ENCODE measurements at places on chromosomes 5 and 9.
A peak's percentile ranks its signal among the peaks of the same experiment; 100 is the strongest.

GRCh38 chr5:95697781-95698681 lies 15.2 kb upstream of the SPATA9 start:
- no peak for DNase-seq

DNA sequence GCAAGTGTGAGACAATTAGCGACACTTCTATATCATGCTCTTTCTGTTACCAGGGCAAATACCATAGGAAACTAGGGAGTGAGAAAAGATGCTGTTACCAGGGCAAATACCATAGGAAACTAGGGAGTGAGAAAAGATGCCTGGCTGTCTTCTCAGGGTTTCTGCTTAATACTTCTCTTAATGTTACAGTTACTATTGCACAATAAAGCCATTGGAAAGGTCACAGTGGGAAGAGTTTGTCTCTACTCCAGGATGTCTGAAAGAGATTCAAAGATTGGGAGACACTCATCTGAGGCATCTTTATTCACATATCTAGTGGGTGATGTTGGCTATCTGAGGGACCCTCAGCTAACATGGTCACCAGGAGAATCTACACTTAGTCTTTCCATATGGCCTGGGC lies 431.7 kb upstream of the POU5F2 start:
- DNase-seq, result no peak

GRCh38 chr9:126354887-126355770 lies 28.5 kb downstream of the MVB12B start:
- no peak for DNase-seq

DNA sequence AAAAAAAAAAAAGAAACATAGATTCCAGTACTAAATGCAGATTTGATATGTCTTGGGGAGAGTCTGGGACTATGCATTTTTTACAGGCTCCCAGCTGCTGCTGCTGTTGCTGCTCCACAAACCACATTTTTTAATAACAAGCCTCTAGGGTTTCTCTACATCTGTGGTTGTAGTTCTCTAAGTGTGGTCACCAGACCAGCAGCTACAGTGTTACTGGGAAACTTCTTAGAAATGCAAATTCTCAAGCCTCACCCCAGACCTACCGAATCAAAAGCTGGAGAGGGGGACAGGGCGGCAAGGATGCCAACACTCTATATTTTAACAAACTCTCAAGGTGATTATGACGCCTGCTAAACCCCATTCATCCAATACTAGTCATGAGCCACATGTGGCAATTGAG lies 293.4 kb upstream of the PTGER4 start:
- no peak for DNase-seq

- no peak for DNase-seq
These were observed 13.9 kb upstream of the PRXL2C start for GRCh38 chr9:96668868-96669534.

GRCh38 chr5:9188956-9189355 lies 356.9 kb downstream of the SEMA5A start:
- no peak for DNase-seq

DNA sequence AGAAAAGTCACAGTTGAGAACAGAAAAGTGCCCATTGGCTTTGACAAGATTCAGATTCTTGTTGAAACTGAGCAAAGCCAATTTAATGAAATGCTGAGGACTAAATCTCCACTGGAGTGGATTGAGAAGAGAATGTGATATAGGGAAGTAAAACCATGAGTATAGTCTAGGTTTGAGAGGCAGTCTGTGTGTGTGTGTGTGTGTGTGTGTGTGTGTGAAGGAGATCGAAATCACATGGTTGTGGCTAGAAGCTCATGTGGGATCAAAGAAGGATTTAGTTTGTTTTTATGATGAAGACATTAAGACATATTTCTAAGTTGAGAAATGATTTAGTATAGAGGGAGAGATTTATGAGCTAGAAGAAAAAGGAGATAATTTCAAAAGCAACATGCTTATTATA lies 275.7 kb upstream of the DAB2 start:
- DNase-seq, result no peak

GRCh38 chr5:52778781-52779180 lies 8.9 kb upstream of the ITGA1 start:
- DNase-seq, result no peak

GRCh38 chr9:1300941-1301340 lies 250.8 kb downstream of the DMRT2 start:
- no peak for DNase-seq

GRCh38 chr9:135030566-135031226 lies 56.8 kb upstream of the OLFM1 start:
- no peak for DNase-seq

GRCh38 chr9:18893046-18893445 lies 140.0 kb downstream of the SAXO1 start:
- no peak for DNase-seq

- DNase-seq, result no peak
These were observed 27.6 kb downstream of the PTGS1 start for GRCh38 chr9:122398371-122398924.

- peak; percentile 88 for DNase-seq
These were observed at the start of gene PRXL2C for GRCh38 chr9:96655198-96655851. TSS of gene PRXL2C (minus strand) at chr9:96655317. CDS start at chr9:96655281, 36 bp downstream.

- no peak for DNase-seq
These were observed 70.6 kb downstream of the ALDH1A1 start for GRCh38 chr9:72882117-72882775.

- peak; percentile 40 for DNase-seq
These were observed 815 bp downstream of the ANXA6 start for GRCh38 chr5:151156507-151157420.

DNA sequence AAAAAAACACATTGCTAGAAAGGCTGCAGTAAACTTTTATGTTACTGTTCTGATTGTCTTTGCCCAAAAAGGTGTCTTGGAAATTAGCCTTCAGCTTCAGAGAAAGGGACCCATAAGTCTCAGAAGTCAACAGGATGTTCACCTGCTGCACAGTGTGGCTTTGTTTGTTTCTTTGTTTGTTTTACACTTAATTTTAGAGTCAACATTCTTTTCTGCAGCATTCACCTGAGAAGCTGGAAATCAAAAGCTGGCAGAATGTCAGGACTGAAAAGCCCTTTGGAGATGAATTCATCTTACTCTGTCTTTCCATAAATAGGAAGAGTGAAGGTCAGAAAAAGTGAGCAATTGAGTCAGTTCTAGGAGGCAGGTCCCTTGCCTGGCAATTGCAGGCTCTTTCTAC lies 170.0 kb downstream of the PAPPA start:
- no peak for DNase-seq

GRCh38 chr9:121529237-121529987 lies 29.8 kb upstream of the GGTA1 start:
- no peak for DNase-seq

- no peak for DNase-seq
These were observed 57.7 kb downstream of the DCP2 start for GRCh38 chr5:113034182-113034773.

GRCh38 chr9:14993061-14993800 lies 83.0 kb upstream of the FREM1 start:
- DNase-seq, result peak; percentile 53

DNA sequence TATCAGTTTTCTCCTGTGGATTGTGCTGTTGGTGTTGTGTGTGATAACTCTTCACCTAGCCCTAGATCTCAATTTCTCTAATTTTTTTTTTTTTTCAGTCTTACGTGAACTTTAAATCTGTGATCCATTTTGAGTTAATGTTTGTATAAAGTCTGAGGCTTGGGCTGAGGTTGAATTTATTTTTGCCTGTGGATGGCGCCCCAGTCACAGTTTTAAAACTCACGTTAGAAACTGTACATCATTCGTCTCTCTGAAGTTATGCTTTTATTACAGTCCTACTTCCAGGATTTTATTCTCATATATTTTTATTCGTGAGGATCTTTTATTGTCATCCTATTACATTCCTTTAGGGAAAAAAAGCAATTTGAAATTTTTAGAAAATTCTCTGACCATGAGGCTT lies 103.1 kb downstream of the EHMT1 start:
- DNase-seq, result peak; percentile 44

DNA sequence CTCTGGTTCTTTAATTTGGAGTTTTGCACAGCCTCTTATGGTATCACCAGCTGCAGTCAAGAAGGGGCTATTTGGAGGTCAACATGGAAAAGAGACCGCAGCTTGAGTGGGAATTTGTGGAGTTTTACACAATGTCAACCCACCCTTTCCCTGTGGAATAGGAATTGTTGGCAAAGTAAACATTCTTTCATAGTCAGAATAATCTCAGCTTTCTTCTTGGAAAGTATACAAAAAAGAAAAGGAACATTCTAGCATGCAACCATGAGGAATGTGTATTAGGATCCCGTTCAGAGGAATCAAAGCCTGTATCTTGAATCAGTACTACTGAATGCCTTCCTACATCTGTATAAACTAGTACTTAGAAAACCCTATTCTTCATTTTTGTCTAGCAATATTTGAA lies 107.6 kb downstream of the LURAP1L start:
- DNase-seq, result no peak

DNA sequence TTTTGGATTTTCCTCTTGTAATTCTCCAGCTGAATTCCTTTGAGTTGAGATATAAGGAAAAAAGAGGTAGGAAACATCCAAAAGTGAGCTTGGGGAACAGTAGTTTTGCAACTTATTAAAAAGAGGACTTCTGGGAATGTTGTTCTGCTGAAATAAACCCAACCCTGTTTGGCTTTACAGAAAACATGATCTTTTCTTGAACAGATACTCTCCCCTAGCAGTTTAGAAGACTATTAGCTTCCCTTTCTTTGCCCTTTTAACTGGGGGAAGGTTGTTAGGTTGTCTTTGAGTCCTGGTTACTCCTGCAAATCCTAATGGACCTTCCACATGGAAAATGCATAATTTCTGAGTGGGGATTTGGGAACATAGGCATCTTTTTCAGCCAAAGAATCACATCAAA lies 168.7 kb upstream of the RPS23 start:
- DNase-seq, result no peak

DNA sequence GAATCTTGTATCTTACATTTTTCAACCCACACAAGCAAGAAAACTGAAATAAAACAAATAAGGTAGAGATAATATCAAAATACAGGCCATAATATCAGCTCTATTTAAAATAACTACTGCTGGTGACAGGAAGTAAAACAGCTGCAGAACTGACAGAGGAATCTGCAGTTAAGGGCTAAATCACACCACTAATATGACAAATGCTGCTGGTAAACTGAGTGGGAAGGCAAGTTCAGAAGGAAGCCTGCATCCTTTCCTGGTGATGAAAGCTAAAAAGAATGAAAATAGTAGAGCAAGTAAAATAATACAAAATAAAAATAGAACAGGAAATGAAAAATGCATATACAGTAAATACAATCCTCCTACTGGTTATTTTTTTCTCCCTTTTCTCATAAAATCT lies 1293.7 kb upstream of the C9orf72 start:
- no peak for DNase-seq

DNA sequence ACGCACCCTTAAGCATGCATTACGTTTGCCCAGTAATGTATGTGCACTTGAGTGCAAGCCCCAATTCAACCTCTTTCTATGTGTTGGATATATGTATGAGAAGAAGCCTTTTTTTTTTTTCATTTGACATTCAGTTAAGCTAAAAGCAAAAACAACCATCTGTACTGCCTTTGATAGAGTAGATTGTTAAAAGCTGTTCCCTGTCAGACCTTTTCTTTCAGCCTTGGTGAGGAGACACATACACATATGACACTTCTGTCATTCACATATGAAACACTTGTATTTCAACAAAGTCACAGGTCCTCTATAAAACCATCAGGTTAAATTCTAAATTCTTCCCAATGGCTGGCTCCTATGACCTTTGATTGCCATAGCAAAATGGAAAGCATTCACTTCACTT lies 40.2 kb upstream of the STARD4 start:
- DNase-seq, result no peak
